ENCODE measurements at places on chromosomes 2 and 18.

- DNase-seq: no peak
Observed at GRCh38 chr2:174815526-174815925, 51.3 kb upstream of the CHRNA1 start.

- no peak for DNase-seq
Observed at GRCh38 chr2:74835831-74836674, 2.1 kb downstream of the HK2 start.

GRCh38 chr2:30147196-30147714 is 448 bp downstream of the YPEL5 start:
- DNase-seq: peak; percentile 93

GRCh38 chr2:86764661-86765309 is 25.9 kb downstream of the CD8A start:
- DNase-seq: no peak

GRCh38 chr18:22283116-22283395 is 113.7 kb downstream of the GATA6 start:
- no peak for DNase-seq

DNA sequence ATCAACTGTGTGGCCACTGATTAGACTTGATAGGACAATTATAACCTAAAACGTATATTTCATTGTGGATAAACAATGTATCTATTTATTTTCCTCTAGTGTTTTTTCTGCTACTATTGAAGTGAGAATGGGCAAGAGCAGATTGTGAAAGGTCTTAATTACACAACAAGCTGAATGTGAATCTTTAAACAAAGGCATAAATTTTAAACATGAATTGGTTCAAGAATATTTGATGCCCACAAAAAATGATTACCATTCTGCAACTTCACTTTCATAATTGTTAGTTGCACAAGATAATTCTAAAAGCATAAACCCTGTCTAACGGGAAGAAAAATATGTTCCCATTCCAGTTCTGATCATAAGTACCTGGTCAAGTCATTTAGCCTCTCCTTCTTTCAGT is 285.6 kb downstream of the GULP1 start:
- no peak for DNase-seq

GRCh38 chr18:8976606-8977005 is 125.9 kb upstream of the NDUFV2 start:
- DNase-seq: no peak

DNA sequence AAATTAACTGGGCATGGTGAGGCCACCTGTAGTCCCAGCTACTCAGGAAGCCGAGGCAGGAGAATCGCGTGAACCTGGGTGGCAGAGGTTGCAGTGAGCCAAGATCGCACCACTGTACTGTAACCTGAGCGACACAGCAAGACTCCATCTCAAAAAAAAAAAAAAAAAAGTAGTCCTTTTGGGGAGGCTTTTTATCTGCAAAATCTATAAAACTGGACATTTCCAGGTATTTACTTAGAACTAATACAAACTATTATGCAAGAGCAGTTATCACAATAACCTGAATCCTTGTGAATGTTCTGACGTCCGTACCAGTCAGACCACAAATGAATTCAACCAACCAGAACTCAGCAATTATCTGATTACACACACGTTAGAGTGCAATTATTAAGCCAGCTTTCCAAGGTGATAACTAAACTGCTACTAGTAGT is 8.8 kb upstream of the RAPH1 start:
- no peak for DNase-seq

GRCh38 chr18:66795051-66795450 is 191.2 kb upstream of the CDH19 start:
- DNase-seq: no peak

GRCh38 chr2:157501026-157501425 is 57.1 kb upstream of the CYTIP start:
- no peak for DNase-seq

GRCh38 chr2:84194949-84195644 is 264.0 kb downstream of the SUCLG1 start:
- DNase-seq: no peak

DNA sequence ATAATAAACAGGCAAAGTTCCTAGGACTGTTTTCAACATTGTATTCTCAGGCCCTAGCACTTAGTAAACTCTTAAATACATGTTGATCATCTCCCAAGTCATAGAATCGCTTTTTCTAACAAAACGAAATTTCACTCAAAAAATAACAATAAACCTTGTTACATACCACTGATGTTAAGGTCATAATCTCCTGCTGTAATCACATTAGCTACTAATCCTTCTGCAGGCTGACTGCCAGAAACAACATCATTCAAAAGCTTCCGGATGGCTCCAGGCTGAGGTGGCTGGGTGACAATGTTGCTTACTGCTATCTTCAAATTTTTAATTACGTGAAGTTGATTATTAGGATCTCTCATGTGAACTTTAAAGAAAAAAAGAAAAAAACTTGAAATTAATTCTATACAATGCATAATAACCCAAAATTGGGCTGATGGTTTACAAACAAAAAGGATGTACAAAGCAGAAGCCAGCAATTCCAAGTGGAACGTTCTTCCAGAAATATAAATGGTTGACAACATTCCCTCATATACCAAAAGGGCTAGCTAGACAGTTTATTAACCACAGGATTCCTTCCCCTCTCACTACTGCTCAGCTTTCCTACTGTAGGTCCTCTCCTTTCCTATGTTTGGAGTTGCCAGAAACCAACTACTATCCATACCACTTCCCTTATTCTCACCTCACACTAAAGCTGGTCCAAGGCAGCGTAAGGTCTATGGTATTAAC is 11.6 kb downstream of the TRAPPC8 start:
- no peak for DNase-seq

DNA sequence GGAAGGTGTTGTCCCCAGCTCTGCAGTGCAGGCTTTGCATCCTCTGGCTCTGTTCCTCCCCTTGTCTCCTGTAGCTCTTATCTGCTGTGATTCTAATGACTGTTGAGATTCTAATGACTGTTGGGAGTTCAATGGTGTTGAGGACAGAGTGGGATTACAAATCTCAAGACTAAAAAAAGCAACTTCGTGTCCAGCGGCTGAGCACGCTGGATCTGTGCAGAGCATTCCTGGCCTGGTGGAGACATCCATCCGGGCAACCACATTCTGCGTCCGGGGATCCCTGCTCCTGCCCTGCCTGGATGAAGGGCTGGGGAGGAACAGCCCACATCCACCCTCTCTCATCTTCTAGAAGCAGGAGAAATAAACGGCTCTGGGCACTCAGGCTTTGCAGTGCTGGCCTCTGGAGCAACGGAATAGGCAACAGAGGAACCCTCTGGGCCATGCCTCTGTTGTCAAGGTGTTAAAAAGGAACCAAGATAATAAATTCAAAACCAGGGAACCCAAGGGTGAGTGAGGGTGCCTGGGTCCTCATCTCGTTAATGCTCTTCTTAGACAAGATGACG is 106.7 kb upstream of the ASB18 start:
- no peak for DNase-seq

GRCh38 chr18:6018671-6019070 is 123.3 kb upstream of the TMEM200C start:
- DNase-seq: no peak

DNA sequence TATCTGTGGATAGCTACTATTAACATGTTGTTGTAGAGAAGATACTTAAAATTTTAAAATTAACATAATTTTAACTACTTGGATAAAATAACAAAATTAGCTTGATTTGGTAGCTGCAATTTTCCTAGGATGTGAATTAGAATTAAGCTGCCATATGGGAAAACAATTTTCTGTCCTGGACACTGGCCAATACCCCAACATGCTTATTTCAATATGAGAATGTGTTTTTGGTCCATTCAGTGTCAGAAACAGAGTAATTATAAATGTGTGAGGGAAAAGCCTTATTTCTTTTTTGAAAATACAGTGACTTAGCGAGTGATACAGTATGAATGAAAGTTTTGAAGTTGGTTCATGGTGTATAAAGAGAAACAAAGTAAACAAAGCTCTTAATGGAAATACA is 948.3 kb upstream of the GYPC start:
- no peak for DNase-seq

DNA sequence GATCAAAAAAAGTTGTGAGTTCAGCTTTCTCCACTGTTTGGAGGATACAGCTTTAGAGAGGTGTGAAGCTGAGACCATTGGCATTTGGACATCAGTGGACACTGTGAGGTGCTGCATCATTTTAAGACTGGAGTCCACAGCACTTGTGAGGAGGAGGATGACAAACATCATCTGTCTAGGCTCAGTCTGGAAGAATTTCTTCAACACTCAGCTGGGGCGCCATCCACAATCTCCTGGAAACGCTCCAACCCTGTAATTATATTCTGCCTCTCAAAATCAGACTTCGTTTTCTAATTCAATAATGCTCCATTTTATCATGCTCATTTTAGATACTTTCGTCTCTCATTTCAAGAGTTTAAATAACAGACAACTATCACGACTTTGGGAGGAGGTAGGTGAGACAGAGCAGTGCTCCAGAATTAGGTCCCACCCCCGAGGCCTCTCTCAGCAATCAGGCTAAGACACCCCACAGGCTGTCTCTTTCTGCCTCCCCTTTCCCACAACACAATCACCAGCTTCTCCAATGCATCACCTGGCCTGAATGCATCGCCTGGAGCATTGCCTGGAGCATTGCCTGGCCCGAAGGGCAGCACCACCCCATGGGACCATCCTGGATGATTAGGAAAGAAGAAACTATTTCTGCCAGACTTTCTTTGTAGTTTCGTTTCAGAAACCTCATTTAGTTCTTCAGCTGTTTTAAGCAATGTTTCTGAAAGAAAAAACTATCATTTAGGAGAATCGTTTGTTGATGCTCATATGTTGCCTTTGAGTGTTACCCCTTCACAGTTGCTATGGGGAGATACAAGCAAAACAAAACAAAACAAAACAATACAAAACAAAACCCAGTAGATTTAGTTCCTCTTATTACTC is 37.0 kb upstream of the DPP10 start:
- DNase-seq: no peak

- no peak for DNase-seq
Observed at GRCh38 chr2:220336771-220337170, 709.3 kb downstream of the SLC4A3 start.

All from upper lobe of left lung (tissue), 6 donors.